ENCODE measurements at places on chromosomes 12 and 14. TPM values are rescaled to one million over a fixed set of nuclear protein-coding genes. Genes with fewer than 3 reads are reported as not detected.

DNA sequence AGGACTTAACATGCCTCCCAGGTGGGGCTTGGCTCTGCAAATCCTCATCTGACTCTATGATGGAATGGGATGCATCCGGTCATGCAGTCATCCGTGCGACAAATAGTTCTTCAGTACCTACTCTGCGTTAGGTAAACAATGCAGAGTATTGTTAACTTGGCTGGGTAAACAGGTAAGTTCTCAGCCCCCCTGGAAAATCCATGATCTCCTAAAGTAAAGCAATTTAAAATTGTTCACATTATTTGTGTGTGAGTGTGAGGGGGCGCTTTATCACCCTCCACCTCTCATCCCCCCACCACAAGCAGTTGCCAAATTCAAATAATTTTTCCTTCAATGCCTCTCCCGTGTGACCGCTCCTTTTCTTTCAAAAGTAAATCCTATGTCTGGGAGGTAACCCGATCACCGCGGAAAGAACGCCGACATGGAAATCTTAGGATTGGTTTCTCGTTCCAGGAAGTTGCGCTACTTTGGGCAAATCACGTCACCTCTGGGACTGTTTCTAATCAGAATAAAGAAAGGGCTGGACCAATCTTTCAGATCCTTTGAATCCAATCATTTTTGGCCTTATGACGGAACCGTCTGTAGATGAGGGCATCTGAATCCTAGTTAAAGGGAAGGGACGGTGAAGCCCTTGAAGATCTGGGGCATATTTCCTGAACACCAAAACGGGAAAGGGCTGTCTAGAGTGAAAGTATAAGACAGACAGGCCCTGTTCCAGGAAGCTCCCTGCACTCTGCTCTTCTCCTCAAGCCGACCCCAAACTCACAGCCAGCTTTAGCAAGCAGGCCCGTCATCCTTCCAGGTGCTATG, 44.0 kb upstream of the SINHCAF start:
- no peak for DNase-seq

PLA2G1B gene
- not detected for total RNA-seq

- DNase-seq, result no peak
These were observed 197.8 kb upstream of the KITLG start for GRCh38 chr12:88778064-88778463.

PTPRQ gene
- 0.19 TPM for total RNA-seq

DNA sequence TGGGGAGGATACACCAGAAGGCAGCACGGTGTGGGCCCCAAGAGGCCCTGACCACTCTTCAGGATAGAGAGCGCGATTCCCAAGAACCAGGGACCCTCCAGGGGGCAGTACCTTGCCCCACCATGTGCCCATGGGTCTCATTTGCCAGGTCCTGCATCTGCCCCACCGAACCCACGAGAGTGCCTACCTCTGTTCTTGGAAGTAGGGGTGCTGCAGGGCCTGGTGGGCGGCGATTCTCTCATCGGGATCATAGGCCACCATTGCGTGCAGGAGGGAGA, 72.7 kb downstream of the MOK start:
- no peak for DNase-seq

SLC39A5 gene
- total RNA-seq, result 65.2 TPM

TCL1B gene
- not detected for total RNA-seq

TAS2R13 gene
- total RNA-seq, result 3.4 TPM

KRT2 gene
- not detected for total RNA-seq

TAS2R7 gene
- not detected for total RNA-seq

DPPA3 gene
- not detected for total RNA-seq
